ENCODE measurements at places on chromosomes 2 and 18.
A peak's percentile ranks its signal among the peaks of the same experiment; 100 is the strongest.

DNA sequence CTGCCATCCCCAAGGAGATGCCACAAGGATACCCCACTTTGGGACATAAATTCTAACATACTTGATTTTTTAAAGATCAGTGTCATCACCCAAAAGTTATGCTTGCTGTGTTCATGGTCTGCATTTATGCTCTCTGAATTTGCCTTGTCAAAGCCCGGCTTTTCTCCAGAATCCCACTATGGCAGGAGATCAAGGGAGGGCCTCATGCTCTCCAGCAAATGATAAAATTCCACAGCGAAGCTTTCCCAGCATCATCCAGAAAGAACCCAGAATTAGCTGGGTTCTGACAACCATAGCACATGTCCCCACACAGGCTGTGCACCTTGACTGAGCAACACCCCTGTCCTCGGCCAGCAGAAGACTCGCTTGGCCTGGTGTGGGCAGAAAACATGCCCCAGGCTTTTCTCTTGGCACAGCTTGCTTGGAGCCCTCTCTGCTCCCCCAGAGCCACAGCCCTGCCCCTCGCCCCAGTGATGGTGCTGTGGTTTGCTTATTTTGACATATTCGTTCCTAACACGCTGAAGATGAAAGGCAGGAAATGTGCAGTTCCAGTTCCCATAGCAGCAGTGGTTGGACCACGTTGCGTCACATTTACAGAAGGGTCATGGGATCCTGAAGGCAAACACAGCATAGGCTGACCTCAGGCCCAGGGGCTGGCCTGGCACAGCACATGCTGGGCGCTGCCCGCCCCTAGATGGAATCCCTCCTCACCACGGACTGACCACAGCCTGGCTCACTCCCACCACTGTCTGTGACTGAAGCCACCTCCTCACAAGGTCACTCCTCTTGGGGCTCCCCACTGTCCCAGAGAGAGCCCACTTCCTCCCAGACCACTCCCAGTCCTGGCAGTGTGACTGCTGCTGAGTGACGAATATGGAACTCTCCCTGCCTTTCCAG, 14.1 kb upstream of the CHRNA1 start:
- no peaks in the 10 kb centered on the region for H3K36me3 ChIP-seq
- DNase-seq, result peak; percentile 88
- H3K4me1 ChIP-seq, result peaks cover 33% of the 10 kb centered on the region
- H3K27me3 ChIP-seq, result no peaks in the 10 kb centered on the region
- peak overlapping the region; percentile 72 for H3K27ac ChIP-seq

GRCh38 chr2:44119878-44120277, 48.8 kb upstream of the PPM1B start:
- peaks cover 9% of the 10 kb centered on the region for H3K27me3 ChIP-seq
- H3K4me3 ChIP-seq, result no peak overlapping the region
- H3K27ac ChIP-seq, result no peak overlapping the region

GRCh38 chr2:143575340-143575739, 446.1 kb downstream of the ARHGAP15 start:
- no peaks in the 10 kb centered on the region for H3K27me3 ChIP-seq
- H3K4me1 ChIP-seq, result peaks cover 2% of the 10 kb centered on the region
- no peak overlapping the region for H3K27ac ChIP-seq
- DNase-seq, result no peak
- H3K4me3 ChIP-seq, result no peak overlapping the region

DNA sequence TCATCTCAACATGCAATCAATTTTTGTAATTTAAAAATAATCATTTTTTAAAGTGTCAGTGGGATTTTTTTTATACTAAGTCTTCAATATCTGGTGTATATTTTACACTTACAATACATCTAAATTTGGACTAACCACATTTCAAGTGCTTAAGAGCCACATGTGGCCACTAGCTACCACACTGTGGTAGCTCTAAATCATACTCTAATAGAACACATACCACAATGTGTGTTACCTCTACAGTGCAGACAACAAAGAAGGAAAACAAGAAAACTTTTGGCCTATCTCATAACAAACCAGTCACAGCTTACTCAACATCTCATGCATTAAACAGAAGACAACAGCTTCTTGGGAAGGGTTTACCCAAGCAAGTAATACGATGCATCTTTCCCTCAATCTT, 24.5 kb downstream of the PIAS2 start:
- H3K4me1 ChIP-seq, result peaks cover 28% of the 10 kb centered on the region
- H3K36me3 ChIP-seq, result peaks cover 33% of the 10 kb centered on the region
- H3K27ac ChIP-seq, result no peak overlapping the region
- H3K27me3 ChIP-seq, result no peaks in the 10 kb centered on the region
- H3K4me3 ChIP-seq, result no peak overlapping the region

GRCh38 chr2:235384624-235385023, 109.2 kb upstream of the AGAP1 start:
- DNase-seq, result no peak
- H3K27me3 ChIP-seq, result no peaks in the 10 kb centered on the region

- no peak for DNase-seq
- no peak overlapping the region for H3K4me3 ChIP-seq
- H3K4me1 ChIP-seq, result peaks cover 82% of the 10 kb centered on the region
- H3K27ac ChIP-seq, result peak overlapping the region; percentile 33
- peaks cover 8% of the 10 kb centered on the region for H3K36me3 ChIP-seq
Observed at GRCh38 chr2:105780606-105781005, 35.9 kb downstream of the NCK2 start.

DNA sequence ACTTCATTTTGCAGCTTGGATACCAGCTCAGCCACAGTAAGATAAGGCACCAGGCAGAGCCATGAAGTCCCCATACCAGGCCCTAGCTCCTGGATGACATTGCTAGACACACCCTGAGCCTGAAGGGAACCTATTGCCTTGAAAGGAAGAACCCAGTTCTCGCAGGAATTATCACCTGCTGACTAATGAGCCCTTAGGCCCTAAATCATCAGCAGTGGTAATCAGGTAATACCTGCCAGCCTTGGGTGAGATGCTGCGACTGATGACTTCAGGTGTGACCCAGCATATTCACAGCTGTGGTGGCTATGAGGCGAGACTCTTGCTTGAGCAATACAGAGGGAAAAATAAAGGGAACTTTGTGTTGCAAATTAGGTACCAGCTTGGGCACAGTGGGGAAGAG, 24.9 kb downstream of the CLK1 start:
- H3K4me3 ChIP-seq, result no peak overlapping the region
- H3K4me1 ChIP-seq, result no peaks in the 10 kb centered on the region
- no peak overlapping the region for H3K27ac ChIP-seq
- peaks cover 2% of the 10 kb centered on the region for H3K36me3 ChIP-seq
- DNase-seq, result no peak

DNA sequence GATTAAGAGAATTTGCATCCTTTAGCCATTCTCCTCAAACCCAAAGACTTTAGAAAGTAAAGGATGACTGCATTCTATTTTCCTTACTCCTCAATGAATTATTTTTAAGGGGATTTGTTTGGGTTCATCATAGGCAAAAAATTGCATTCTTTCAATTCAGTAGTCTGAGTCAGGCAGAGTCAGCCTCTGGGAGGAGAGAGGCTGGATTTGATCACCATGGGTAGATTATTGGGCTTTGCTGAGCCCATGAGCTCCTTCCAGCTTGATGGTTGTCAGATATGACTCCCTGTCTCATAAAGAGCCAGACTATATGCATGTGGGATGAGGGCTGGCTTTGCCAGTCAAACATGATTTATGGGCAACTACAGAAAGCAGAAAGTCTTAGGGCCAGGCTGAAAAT, 101.2 kb downstream of the KCNS3 start:
- H3K4me1 ChIP-seq, result no peaks in the 10 kb centered on the region
- no peaks in the 10 kb centered on the region for H3K36me3 ChIP-seq
- no peaks in the 10 kb centered on the region for H3K27me3 ChIP-seq

DNA sequence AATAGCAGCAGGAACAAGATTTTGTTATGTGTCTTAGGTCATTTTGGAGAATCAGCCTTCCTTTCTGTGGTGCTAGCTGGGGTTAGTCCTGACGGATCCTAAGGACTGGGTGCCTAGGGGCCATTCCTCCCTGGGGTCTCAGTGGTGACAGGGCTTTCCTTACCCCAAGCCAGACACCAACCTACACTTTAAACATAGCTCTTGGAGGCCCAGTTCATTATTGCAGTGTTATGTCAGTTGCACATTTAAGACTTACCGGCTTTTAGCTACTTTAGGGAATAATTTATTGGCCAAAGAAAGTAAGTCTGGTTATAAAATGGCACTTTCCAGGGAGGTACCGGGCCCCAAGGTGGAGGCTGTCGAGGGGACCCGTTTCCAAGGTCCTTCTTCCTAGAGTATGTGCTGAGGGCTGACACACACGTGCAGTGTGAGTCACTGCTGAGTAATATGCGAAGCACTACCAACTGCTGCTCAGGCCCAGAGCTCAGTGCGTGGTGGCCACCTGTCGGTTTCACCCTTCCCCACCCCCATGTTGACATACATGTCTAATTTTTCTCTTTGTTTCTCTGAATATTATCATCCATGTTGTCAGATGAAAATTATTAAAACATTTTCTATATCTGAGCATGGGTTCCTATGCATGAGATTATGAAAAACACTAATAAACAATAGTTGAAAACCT, 37.0 kb upstream of the GRHL1 start:
- no peak overlapping the region for H3K27ac ChIP-seq
- peaks cover 13% of the 10 kb centered on the region for H3K4me1 ChIP-seq
- no peaks in the 10 kb centered on the region for H3K27me3 ChIP-seq
- DNase-seq, result peak; percentile 82

DNA sequence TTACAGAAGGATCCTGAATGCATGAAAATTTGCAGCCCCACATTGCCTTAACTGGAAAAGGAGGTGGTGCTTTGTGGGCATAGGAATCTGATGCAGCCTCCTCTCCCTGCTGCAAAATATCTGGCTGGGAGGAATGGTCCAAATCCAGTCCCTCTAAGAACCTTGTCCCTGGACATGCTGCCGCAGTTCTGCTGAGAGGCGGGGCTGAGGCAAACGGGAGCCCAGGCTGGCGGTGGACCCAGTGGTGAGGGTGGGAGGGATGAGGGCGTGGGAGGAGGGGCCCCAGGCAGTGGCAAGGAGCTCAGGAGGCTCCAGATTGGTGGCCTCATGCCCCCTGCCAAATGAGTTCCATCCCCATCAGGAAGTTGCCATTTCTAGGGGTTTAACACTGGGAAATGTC, 36.2 kb downstream of the ZAP70 start:
- no peak overlapping the region for H3K4me3 ChIP-seq
- H3K36me3 ChIP-seq, result peaks cover 4% of the 10 kb centered on the region
- DNase-seq, result no peak
- H3K27ac ChIP-seq, result no peak overlapping the region
- H3K4me1 ChIP-seq, result peaks cover 40% of the 10 kb centered on the region

- H3K4me1 ChIP-seq, result no peaks in the 10 kb centered on the region
- H3K36me3 ChIP-seq, result no peaks in the 10 kb centered on the region
- H3K27ac ChIP-seq, result no peak overlapping the region
- no peak for DNase-seq
- H3K4me3 ChIP-seq, result no peak overlapping the region
Observed at GRCh38 chr2:199717587-199717907, 133.4 kb downstream of the FTCDNL1 start.

- H3K36me3 ChIP-seq, result no peaks in the 10 kb centered on the region
- H3K27ac ChIP-seq, result no peak overlapping the region
- no peak for DNase-seq
- no peak overlapping the region for H3K4me3 ChIP-seq
- no peaks in the 10 kb centered on the region for H3K27me3 ChIP-seq
Observed at GRCh38 chr2:66031236-66031635, 403.7 kb upstream of the MEIS1 start.

- H3K4me1 ChIP-seq, result peaks cover 18% of the 10 kb centered on the region
- H3K27ac ChIP-seq, result no peak overlapping the region
Observed at GRCh38 chr2:222298001-222298310, 842 bp downstream of the PAX3 start.

DNA sequence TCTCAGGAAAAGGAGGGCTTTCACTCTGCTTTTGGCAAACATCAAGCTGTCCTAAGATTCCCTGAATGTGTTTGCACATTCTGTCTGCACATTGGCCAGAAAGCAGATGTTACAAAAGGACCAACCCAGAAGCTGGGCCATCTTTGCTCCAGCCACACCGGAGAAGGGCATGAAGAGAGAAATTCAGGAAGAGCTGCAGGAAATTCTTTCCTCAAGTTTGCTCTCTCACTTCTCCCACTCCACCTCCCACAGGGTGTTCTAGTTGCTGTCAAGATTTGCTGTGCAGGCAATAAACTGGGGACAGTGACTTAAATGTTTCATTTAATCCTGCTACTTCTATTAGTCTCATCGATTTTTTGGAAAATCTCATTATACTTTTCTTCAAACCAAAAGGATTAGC, 137.7 kb upstream of the UNC80 start:
- H3K27me3 ChIP-seq, result no peaks in the 10 kb centered on the region
- DNase-seq, result no peak
- no peak overlapping the region for H3K27ac ChIP-seq
- H3K4me3 ChIP-seq, result no peak overlapping the region
- no peaks in the 10 kb centered on the region for H3K4me1 ChIP-seq

Data from activated CD8-positive, alpha-beta memory T cell treated with anti-CD3 and anti-CD28 coated beads, Interleukin-2, amount 10 ng/mL, durations not matched to agents 7 days and 5 days (primary cell).